T-helper 22 cell (primary cell): ENCODE measurements at places on chromosomes 4 and X.

GRCh38 chrX:11533199-11533651 is 132.5 kb downstream of the ARHGAP6 start:
- DNase-seq = no peak

- no peak for DNase-seq
Measured at GRCh38 chr4:185872747-185873380, 60.9 kb upstream of the SORBS2 start.

DNA sequence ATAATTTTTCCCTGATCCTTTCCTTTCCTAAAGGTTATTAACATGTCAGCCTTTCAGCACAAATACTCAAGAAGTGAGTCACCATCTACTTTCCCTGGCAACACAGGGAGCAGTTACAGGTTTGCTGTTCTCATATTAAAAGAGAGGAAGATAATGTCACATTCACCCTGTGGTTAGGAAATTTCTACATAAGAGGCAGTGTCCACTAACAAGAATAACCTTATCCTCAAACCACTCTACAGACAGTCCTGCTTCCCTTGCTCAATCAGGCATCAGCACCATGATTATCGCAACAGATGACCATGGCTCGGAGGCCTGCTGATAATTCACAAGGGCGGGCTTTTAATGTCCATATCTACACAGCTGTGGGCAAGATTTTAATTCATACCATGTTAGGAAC is 30.9 kb downstream of the RNF150 start:
- DNase-seq = no peak

DNA sequence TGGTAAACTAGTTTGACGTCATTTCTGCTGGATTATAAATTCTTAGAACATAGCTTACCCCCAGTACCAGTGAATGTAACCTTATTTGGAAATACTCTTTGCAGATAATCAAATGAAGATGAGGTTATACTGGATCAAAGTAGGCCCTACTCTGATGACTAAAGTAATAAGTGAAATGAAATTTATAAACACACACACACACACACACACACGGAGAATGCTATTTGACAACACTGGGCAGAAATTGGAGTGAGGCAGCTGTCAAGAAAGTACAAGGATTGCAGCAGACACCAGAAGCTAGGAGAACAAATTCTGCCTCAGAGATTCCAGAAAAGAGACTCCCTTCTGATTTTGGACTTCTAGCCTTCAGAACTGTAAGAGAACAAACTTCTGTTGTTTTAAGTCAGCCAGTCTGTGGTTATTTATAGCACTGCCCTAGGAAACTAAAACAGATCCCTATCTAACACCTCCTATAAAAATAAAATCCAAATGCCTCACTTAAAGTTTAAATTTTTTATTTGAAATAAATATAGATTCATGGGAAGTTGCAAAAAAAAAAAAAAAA is 448.6 kb downstream of the PCDH18 start:
- no peak for DNase-seq

DNA sequence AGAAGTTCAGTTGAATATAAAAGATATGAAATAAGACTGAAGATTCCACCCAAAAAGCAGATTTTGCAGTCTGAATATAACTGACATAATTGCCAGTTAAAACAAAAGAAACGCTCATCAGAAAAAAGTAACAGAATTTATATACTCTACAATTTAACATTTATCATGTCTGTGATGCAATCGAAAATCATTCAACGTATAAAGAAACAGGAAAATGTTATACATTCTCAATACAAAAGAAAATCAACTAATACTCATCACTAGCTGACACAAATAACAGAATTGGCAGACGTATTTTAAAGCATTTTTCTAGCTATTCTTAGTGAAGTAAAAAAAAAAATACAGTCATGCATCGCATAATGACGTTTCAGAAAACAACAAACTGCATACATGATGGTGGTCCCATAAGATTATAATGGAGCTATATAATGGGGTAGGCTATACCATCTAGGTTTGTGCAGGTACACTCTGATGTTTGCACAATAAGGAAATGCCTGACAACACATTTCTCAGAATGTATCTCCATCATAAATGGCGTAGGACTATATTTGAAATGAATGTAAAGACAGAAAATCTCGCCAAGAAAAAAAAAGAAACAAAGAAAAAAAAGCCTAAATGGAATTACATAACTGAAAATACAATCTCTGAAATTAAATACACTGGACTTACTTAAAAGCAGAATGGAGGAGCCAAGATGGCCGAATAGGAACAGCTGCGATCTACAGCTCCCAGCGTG is 34.3 kb downstream of the OR13H1 start:
- no peak for DNase-seq

GRCh38 chr4:19729886-19730651 is 521.6 kb upstream of the SLIT2 start:
- DNase-seq = no peak

- DNase-seq = no peak
Measured at GRCh38 chr4:122364700-122365404, 14.0 kb upstream of the ADAD1 start.

DNA sequence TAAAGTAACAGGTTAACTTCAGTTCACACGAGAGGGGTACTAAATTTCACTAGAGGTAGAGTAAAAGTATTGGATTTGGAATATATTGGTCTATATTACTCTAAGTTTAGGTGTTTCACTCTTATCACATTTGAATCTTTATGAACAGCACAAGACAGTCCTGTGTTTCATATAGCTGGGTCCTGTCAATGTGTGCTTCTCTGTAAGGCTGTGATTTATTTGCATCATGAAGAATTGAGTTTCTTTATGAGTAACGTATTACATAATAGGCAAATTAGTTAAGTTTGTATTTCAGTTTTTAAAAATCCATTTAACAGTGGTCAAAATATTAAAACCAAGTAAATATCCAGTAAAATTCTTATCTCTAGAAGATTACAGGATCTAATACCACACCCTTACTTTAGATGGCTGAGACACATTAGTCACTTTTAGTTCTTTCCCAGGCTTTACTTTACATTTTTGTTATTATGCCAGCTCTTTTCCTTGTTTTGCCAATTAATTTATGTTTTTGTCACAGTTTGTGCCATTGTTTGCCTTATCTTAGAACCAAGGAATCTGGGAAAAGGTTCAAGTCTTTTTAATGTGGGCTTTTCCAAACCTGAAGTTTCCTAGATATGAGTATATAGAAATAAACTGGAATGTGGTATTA is 32.1 kb downstream of the NUDT6 start:
- no peak for DNase-seq

DNA sequence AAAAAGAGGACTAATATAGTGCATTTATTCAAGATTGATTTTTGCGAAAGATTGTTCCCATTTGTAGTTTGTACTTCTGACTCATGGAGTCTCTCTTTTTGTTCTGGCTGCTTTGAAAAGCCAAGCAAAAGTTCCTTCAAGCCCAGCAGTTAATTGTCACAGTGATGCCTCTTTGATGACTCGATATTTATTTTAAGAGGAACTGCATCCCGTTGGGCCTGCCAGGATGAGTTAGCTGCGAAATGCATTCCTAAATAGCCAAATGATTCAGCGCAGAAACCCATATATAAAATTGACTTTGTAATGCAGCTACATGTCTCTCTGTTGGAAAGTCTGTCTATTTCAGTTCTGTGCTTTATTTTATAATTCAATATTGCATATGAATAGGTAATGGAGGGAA is 295.1 kb downstream of the GBA3 start:
- DNase-seq = no peak

- no peak for DNase-seq
Measured at GRCh38 chr4:124583797-124584196, 128.7 kb downstream of the ANKRD50 start.
